ENCODE measurements at places on chromosomes 4 and X. TPM values are rescaled to one million over a fixed set of nuclear protein-coding genes. Genes with fewer than 3 reads are reported as not detected.

The VCX2 gene
- not detected for polyA plus RNA-seq

GRCh38 chr4:154807042-154807630, 26.1 kb downstream of the RBM46 start:
- H3K36me3 ChIP-seq, result no peaks in the 10 kb centered on the region
- no peaks in the 10 kb centered on the region for H3K27me3 ChIP-seq
- no peaks in the 10 kb centered on the region for H3K4me1 ChIP-seq
- no peak overlapping the region for H3K4me3 ChIP-seq

DNA sequence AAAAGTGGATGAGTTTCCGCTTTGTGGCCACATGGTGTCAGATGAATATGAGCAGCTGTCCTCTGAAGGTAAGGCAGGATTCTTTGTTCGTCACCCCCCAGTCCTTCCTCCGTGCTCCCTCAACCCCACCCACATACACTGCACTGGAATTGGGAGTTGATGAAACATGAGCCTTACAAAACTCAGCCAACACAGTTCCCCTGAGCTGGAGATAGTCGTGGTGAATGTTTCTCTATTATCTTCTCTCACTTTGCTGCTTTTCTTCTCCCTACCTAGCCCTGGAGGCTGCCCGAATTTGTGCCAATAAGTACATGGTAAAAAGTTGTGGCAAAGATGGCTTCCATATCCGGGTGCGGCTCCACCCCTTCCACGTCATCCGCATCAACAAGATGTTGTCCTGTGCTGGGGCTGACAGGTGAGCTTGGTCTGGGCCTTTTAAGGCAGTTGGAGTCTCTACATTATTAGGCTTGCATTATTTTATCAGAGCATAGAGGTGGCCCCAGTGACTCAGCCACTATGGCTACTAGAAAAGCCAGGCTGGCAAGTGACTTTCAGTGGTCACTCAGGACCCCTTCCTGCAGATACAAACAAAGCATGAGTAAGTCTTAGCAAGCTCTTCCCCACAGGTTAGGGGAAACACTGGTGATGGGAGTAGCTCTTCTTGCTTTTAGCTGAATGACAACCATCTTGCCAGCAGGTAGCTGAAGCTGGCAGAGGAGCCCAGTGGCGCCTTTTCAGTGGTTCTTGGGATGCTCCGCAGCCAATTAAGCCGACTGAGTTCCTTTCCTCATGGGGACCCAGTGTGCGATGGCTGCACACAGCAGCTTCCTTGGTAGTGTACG, 1.6 kb downstream of the RPL10 start:
- peak; percentile 40 for DNase-seq
- peaks cover 7% of the 10 kb centered on the region for H3K36me3 ChIP-seq
- H3K4me3 ChIP-seq, result peak overlapping the region; percentile 95
- peak overlapping the region; percentile 97 for H3K27ac ChIP-seq
- no peaks in the 10 kb centered on the region for H3K27me3 ChIP-seq

GRCh38 chr4:68352791-68353190, 2.9 kb upstream of the YTHDC1 start:
- no peak for DNase-seq
- no peak overlapping the region for H3K27ac ChIP-seq
- peaks cover 6% of the 10 kb centered on the region for H3K36me3 ChIP-seq
- peaks cover 10% of the 10 kb centered on the region for H3K4me1 ChIP-seq
- H3K4me3 ChIP-seq, result no peak overlapping the region

The GNRHR gene
- polyA plus RNA-seq, result not detected

The VCX3B gene
- polyA plus RNA-seq, result not detected
